Smooth muscle cell of the pulmonary artery (primary cell): ENCODE measurements at places on chromosomes 5 and 9. TPM values are rescaled to one million over a fixed set of nuclear protein-coding genes. Genes with fewer than 3 reads are reported as not detected.

The TMEM215 gene
- total RNA-seq, result not detected in 2 replicates

The SPDL1 gene
- total RNA-seq, result 11.6 and 17.9 TPM in 2 replicates

The GPR150 gene
- total RNA-seq, result 0.40 and 0.46 TPM in 2 replicates

The PCDHGB4 gene
- 26.1 and 54.1 TPM in 2 replicates for total RNA-seq

The DAPK1 gene
- total RNA-seq, result 13.0 and 31.8 TPM in 2 replicates

The TTC39B gene
- 14.7 and 19.8 TPM in 2 replicates for total RNA-seq
